ENCODE measurements at places on chromosomes 16 and 17. TPM values are rescaled to one million over a fixed set of nuclear protein-coding genes. Genes with fewer than 3 reads are reported as not detected.

The KLHL10 gene
- total RNA-seq, result 1.1 TPM

The SP2 gene
- total RNA-seq, result 9.3 TPM

The OR1F1 gene
- total RNA-seq, result not detected

The FBXW10B gene
- 2.2 TPM for total RNA-seq

The CD7 gene
- 8.0 TPM for total RNA-seq

The ARL5C gene
- total RNA-seq, result not detected

The ABCC11 gene
- total RNA-seq, result 0.33 TPM

The GAA gene
- 173 TPM for total RNA-seq

DNA sequence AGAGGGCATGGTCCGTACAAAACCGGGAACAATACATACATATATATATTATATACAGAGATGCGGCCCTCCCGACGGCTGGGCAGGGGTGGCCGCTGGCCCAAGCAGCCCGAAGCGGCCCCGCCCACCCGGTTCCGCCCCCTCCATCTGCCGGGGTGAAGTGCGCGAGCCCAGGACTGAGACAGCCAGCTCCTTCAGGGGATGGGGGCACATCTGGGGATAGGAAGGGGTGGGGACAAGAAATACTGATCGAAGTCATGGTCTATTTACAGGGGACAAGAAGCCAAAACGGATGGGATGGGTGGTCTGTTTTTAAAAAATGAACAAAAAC lies 3.8 kb upstream of the SAMD14 start:
- DNase-seq, result no peak

GRCh38 chr16:89450537-89450936 lies 39.8 kb downstream of the ANKRD11 start:
- DNase-seq, result no peak

DNA sequence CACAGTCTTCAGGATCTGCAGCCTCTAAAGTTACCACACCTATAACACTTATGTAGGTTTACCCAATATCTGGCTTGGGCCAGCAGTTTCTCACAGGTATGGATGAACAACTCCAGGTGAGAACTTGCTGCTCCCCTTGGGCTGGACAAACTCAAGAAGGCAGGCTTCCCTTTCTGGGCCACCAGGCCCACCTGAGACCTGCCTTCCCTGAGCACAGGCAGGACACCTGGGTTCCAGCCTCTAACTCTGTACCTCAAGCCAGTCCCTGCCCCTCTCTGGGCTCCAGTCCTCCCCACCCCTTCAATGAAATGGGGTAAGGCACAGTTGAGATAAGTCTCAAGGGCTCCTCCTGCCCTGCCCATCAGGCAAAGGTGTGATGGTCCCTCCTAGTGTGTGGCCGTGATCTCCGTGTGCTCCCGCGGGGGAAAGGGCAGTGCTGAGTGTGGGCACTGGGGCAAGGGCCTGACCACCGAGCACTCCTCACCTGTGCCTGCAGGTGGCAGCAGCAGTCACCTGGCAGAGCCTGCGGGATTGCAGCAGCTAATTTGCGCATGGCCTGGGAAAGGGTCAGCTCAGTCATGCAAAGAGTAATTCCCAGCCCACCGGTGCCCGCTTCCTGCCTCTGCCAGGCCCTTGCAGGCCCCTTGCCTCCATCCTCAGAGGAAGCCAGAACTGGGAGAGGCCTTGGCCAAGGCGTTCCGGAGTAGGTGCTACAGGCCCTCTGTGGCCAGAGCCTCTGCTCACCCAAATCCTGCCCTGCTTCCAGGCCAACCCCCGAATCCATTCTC lies 28.2 kb upstream of the ADGRG1 start:
- DNase-seq, result peak; percentile 64

- DNase-seq, result peak; percentile 17
Observed at GRCh38 chr16:27239906-27240655, 28.5 kb downstream of the NSMCE1 start.

- DNase-seq, result no peak
Observed at GRCh38 chr16:89764711-89765201, 43.4 kb downstream of the ZNF276 start.

DNA sequence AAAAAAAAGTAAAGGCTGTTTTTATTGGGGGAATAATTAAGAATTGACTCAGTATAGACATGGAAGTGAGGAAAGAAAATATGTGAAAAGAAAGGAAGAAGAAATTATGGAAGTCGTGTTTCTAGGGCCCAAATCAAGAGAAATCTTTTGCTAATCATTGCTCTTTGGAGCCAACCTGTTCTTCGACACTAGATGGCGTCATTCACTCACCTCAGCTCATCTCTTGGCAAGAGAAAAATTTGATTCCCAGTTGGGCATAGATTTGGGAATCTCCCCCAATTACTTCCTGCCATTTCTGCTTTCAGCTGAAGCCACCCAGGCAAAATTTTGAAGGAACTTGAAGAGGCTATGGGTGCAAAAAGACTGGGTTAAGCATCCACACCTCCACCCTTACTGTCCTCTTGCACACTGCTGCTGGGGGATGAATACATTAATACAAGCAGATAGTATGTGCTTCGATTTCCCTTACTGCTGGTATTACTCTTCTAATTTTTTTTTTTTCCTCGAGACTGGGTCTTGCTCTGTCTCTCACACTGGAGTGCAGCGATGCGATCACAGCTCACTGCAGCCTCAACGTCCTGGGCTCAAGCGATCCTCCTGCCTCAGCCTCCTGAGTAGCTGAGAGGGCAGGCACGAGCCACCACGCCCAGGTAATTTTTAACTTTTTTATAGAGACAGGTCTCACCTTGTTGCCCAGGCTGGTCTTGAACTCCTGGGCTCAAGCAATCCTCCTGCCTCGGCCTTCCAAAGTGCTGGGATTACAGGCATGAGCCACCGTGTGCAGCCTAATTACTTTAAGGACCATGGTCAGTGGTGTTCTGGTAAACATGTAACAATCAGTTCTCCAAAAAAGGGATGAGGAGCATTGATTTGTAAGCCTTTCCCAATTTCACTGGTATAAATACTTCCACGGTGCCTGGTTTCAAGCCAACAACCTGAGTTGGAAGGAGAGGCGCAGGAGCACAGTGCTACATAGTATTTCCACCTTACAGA lies 13.5 kb downstream of the PSMD7 start:
- DNase-seq, result no peak

DNA sequence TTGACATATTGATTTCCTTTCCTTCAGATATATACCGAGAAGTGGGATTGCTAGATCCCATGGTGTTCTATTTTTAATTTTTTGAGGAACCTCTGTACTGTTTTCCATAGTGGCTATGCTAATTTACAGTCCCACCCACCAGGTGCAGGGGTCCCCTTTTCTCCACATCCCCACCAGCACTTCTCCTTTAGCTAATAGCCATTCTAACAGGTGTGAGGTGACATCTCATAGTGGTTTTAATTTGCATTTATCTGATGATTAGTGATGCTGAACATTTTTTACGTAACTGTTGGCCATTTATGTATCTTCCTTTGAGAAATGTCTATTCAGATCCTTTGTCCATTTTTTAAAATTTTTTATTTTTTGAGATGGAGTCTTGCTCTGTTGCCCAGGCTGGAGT lies 93.9 kb downstream of the SDR42E1 start:
- DNase-seq, result no peak

DNA sequence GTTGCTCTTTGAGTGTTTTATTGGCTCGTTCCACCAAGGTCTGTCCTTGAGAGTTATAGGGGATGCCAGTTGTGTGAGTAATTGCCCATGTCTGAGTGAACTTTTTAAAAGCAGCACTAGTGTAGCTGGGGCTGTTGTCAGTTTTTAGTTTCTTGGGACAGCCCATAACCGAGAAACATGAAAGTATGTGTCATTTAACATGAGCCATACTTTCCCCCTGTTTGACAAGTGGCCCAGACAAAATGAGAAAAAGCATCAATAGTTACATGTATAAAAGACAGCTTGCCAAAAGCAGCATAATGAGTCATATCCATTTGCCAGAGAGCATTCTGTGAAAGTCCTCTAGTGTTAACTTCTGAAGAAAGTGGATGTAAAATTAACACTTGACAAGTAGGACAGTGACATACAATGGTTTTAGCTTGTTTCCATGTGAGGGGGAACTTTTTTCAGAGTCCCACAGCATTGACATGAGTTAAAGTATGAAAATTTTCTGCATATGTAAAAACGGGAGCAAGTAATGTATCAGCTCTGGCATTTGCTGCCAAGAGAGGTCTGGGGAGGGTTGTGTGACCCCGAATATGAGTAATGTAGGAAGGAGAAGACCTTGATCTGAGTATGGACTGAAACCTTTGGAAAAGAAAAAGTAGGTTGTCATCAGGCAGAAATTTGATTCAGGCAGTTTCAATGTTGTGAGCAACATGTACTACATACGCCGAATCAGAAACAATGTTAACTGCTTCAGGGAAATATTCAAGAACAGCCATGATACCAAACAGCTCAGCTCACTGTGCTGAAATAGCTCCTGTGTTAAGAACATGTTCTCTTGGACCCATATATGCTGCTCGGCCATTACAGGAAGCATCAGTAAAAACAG lies 56.8 kb upstream of the ARL4D start:
- no peak for DNase-seq

- DNase-seq, result no peak
Observed at GRCh38 chr17:61784510-61784909, 78.8 kb downstream of the BRIP1 start.

- DNase-seq, result no peak
Observed at GRCh38 chr17:41599680-41600079, 12.9 kb downstream of the KRT16 start.

DNA sequence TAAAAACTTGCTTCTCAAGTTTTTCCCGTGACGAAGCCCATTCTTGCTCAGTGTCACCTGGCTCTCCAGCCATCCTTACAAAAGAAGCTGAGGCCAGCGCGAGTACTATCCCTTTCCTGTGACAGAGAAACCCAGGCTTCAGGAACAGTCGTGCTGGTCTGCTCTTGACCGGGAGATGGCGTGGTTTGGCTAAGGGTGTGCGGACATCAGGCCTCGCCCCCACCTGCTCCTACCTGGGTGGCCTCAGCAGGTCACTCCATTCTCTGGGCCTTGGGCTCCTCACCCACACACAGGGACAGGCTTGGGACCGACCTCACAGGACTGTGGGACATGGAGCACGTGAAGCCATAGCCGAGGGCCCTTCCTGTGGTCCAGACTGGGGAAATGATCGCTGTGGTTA lies 75.2 kb upstream of the CIBAR2 start:
- no peak for DNase-seq

DNA sequence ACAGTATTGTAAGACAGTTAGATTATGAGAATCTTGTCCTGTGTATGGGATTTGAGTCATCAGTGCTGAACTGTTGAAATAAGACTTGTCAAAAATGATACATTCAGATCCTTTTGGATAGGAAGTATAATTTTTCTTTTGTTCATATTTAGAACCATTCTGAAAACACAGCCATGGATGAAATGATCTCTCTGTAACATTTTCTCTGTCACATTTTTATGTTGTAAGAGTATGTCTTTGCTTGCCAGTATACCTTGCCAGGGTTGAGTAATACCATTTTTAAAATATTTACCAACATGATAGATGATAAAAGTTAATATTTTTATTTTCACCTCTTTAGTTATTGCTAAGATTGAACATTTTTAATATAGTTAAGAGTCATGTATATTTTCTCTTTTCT lies 45.0 kb downstream of the NSRP1 start:
- no peak for DNase-seq

- DNase-seq, result no peak
Observed at GRCh38 chr16:89408315-89408714, 82.0 kb downstream of the ANKRD11 start.

DNA sequence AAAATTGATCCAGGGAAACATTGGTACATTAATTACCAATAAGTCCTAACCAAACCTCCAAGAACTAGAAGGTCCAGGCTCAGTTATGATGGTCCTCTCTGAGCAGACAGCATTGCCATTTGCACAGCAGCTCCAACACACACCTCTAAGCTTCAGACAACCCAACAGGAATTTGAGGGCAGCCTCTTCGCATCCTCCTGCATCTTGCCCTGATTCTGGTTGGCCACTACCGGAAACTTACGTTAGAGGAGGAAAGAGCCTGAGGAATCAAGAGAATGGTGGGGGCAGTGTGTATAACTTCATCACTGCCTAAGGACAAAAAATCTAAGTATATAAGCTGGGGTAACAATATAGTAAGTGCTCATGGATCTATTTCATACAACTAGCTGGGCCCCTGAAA lies 15.7 kb downstream of the FAM117A start:
- DNase-seq, result no peak

GRCh38 chr16:2092256-2092620 lies 43.5 kb downstream of the PKD1 start:
- no peak for DNase-seq

DNA sequence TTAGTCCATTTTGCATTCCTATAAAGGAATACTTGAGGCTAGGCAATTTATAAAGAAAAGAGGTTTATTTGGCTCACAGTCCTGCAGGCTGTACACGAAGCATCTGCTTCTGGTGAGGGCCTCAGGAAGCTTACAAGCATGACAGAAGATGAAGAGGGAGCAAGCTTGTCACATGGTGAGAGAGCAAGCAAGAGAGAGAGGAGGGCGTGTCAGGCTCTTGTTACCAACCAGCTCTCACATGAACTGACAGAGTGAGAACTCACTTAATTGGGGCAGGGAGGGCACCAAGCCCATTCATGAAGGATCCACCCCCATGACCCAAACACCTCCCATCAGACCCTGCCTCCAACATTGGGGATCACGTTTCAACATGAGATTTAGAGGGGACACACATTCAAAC lies 1.6 kb downstream of the CHCT1 start:
- no peak for DNase-seq

- DNase-seq, result peak; percentile 41
Observed at GRCh38 chr16:69839798-69840409, 77.8 kb downstream of the WWP2 start.

- no peak for DNase-seq
Observed at GRCh38 chr16:81765111-81765919, 13.8 kb upstream of the PLCG2 start.

- no peak for DNase-seq
Observed at GRCh38 chr16:82368041-82368440, 198.0 kb upstream of the MPHOSPH6 start.

DNA sequence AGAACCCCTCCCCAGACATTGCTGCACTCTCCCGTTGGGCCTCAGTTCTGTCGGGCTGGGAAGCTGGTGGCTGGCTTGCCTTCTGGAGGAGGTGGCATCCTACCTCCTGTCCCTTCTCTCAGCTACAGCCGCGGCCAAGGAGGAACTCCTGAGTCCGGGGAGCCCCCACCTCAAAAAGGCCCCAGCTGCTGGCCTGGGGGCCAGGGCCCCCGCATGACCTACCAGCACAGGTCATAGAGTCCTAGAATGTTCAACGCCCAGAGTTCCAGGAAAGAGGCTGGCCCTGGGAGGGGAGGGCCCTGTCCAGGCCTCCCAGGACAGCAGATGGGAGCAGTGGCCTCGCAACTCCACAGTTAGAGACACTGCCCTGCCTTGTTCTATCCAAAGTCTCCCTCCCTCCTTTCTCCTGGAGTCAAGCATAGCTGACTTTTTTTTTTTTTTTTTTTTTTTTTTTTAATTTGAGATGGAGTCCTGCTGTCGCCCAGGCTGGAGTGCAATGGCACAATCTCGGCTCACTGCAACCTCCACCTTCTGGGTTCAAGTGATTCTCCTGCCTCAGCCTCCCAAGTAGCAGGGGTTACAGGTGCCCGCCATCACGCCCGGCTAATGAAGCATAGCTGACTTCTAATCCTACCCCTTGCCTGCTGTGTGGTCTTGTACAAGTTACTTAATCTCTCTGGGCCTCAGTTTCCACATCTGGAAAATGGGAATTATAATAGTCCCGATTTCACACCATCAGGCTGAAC lies 7.1 kb downstream of the CARHSP1 start:
- no peak for DNase-seq

GRCh38 chr16:56369202-56369601 lies 56.1 kb downstream of the AMFR start:
- DNase-seq, result no peak

GRCh38 chr16:57533431-57534336 lies 2.7 kb downstream of the CCDC102A start:
- no peak for DNase-seq

GRCh38 chr17:57447357-57447989 lies 191.2 kb downstream of the MSI2 start:
- DNase-seq, result no peak

All from upper lobe of left lung (tissue), 6 donors.